Kidney epithelial cell (primary cell): ENCODE measurements at places on chromosomes 2 and 18.
A peak's percentile ranks its signal among the peaks of the same experiment; 100 is the strongest.

GRCh38 chr2:205687641-205687956 lies 5.3 kb downstream of the NRP2 start:
- no peak for DNase-seq

- DNase-seq, result no peak
These were observed 1.0 kb downstream of the AGAP1 start for GRCh38 chr2:235494716-235495372.

GRCh38 chr2:218008060-218009040 lies 5.6 kb upstream of the TNS1 start:
- DNase-seq, result no peak

DNA sequence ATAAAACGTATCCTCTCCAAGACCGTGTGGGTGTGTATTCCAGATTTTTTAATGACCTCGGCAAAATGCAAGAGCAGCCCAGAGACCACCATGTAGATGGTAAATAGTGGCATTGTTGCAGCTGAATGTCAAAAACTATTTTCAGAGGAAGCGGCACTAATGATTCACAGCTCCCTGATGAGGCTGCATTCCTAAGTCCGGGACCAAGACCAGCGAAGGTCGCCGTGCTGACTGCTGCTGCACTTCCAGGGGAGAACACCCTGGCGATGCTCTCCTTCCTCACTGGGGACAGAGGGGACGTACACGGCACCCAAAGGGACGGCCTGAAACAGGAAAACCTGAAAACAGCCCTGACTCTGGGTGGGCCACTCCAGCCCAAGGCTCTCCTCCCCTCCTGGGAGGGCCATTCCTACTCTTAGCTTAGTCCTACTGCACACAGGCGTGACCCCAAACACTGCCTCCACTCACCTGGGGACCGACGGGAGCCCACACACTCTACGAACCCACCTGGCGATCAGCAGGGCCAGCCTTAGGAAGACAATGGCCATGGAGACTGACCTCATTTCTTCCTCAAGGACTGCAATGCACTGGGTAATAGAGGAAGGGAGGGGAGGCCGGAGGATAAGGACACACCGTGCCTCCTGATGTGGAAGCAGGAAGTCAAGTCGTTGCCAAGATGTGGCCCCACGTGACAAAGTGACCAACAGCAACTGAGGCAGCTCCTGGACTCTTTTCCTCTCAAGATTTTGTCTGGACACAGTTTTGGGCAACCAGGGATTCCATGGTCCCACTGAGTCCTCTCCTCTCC lies 82.8 kb downstream of the ZNF516 start:
- no peak for DNase-seq

- DNase-seq, result no peak
These were observed 246.9 kb upstream of the SLC39A10 start for GRCh38 chr2:195410074-195410671.

DNA sequence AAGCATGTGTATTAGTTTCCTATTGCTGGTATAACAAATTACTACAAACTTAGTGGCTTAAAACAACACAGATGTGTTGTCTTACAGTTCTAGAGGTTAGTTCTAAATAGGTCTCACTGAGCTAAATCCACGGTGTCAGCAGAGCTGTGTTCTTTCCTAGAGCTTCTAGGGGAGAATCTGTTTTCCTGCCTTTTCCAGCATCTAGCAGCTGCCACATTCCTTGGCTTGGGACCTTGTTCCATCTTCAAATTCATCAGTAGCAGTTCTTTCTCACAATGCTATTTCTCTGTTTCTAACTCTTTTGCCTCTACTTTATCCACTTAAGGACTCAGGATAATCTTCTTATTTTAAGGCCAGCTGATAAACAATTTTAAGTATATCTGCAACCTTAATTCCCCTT lies 32.2 kb upstream of the CREB1 start:
- DNase-seq, result no peak

DNA sequence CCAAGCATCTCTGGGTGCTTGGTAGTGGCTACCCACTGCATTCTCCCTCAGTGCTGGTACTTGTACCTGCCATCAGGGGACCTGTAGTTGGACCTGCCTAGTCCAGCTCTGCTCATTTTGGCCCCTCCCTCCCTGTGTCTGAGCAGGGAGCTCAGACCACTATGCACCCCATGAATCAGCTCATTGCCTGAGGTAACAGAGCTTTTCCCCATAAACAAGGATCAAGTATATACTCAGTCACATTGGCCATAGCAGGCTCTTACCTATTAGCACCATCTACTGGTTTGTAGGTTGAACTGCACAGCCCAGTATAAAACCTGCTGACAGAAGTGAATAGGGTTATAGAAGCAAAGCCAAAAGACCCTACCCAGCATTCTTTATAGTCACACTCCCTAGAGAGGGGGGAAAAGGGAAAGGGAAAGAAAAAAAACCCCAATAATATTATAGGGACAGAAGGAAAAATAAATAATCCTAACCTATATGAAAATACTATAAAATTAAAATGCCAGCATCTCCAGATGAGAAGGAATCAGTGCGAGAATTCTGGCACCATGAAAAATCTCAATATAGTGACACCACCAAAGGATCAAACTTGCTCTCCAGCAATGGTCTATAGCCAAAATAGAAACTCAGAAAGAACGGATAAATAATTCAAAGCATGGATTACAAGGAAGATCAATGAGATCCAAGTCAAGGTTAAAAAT lies 6.9 kb upstream of the FLACC1 start:
- DNase-seq, result no peak

DNA sequence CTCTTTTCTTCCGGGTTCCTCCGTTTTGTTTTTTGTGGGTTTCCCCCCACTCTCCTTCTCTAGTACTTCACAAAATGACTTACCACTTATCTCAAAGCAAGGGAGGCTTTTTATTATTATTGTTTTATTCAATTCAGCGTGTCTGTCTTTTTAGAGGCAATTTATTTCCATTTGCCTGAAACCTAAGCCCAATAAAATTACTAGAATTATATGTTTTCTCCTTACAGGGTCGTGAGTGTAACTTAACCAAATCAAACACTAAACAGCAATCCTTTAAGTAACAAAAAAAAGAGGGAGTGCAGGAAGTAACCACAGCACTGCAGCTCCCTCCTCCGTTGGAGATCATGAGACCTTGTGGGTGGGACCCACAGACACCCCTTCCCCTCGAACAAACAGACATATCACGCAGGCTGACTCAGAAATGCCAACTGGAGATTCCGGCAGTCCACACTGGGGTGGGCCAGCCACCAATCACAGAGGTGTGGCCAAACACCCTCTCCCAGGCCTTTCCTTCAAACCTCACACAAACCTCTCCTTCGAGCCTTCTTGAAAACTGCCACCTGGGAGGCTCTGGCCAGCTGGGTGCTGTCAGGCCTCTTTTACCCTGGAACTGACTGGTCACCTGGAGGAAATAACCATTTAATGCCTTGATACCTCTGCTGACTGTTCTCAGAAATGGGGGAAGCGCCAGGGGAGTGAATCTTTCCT lies 207.1 kb upstream of the SMAD2 start:
- DNase-seq, result peak; percentile 9

DNA sequence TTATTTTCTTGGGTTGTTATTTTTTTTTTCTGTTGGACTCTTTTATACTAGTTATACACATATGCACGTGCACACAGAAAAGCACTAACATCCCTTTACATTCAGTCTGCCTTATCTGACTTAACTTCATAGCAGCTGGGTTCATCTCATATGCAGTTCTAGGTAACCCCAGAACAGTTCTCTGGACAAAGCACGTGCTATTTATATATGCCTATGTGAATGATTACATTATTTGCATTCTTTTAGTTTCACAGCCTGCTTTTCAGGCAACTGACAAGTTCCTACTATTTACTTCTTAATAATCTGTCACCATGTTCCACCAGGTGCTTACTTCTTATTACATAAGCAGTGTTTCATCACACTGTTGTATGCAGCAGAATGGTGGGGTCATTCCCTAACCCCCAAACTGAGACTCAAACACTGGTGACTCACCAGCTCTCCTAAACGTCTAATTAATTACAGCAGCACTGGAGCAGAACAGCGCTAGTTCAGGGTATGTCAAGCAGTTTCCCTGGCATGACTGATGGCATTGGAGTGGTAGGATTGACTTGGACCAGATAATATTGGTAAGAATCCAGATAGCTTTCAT lies 372.8 kb downstream of the CLIP4 start:
- peak; percentile 55 for DNase-seq

GRCh38 chr2:216222650-216223352 lies 113.7 kb downstream of the XRCC5 start:
- DNase-seq, result no peak

- no peak for DNase-seq
These were observed 6.5 kb downstream of the RNF149 start for GRCh38 chr2:101302016-101302415.

- DNase-seq, result no peak
These were observed 56.2 kb upstream of the SLC39A10 start for GRCh38 chr2:195600778-195601177.

DNA sequence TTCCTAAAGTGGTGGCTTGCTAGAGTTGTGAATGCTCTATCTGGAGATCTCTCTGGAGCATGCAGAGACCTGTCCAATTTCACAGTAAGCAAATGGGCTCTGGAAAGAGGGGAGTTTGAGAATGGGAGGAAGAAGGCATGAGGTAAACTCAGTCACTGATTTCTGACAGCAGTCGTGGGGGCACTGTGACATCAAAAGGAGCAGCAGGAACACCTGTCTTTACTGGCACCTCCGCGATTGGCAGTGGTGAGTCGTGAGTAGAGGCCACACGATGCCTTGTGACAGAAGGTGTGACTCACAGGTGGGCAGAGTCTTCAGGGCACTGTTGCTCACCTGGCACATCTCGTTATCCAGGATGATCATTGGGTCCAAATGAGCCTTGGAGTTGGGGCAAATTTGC lies 38.8 kb upstream of the CAVIN2 start:
- DNase-seq, result no peak

DNA sequence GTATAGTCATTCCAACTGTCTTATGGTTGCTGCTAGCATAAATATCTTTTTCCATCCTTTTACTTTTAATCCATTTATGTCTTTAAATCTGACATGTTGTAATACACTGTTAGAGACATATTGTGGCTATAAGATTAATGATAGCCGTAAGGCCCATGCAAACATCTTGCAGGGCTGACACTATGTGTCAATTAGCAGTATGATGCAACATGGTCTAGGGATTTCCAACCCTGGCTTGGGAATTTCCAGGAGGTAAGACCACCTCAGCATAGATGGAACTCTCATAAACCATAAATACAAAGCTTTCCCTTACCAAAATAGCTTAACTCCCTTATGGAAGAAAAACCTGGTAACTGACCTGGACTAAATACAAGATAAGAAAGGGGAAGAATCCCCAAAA lies 16.5 kb downstream of the SCLY start:
- DNase-seq, result no peak

DNA sequence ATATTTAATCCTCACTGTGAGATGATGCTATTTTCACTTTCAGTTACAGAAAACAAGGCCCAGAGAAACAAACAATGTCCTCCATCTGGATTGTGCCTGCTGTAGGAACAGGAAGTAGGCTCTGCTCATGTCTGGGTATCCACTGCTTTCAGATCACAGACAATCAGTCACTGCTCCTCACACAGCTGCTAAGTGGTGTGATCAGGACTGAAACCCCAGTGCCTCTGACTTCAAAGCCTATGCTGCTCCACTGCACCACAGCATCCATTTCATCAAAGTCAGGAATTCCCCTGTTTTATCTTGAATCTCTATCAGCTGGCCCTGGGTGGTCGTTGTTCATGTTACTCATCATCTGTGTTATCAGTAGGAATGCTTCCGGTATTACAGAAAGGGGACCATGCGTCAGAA lies 303.8 kb upstream of the TRIB2 start:
- DNase-seq, result no peak

DNA sequence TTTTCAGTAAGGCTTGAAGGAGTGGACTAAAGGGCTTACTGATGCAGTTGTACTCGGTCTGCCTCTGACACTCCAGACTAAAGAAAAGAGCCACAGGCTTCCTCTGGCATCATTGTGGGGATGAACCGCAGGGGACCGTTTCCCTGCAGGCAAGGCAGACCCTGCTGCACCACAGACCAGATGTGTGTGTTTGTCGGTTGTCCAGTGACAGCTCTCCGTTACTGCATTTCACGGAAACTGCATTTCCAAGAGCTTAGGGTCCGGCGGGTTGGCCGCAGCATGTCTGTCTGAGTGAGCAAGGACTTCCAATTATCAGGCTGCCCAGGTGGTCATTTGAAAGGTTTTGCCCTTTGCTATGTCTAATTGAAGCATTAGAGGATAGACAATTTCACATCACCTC lies 98.1 kb downstream of the FAM210A start:
- DNase-seq, result no peak

GRCh38 chr2:210268281-210268680 lies 43.0 kb upstream of the ACADL start:
- DNase-seq, result no peak

GRCh38 chr2:85132834-85133637 lies at the start of gene TCF7L1:
TCF7L1 (plus strand) TSS chr2:85133392; CDS start chr2:85133685, 293 bp downstream.
- DNase-seq, result no peak

GRCh38 chr18:5890331-5891183 lies 4.8 kb downstream of the TMEM200C start:
- DNase-seq, result no peak

DNA sequence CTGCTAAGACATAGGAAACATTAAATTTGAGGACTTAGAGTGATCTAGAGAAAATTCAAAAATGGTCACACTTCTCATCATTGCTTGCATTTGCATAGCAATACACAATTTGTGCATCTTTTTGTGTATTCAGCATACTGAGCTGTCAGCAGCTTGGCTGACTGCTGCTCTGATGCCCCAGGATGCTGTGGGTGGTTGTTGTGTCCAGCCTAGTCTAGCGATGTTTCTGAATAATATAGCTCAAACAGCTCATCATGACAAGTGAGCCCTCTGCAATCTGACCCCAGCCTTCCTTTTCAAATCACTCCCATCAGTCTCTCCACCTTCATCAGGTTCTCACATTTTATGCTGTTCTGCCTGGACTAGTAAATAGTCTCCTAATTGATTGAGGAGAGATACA lies 483.7 kb upstream of the SPHKAP start:
- DNase-seq, result no peak

GRCh38 chr2:66547887-66548286 lies 113.0 kb downstream of the MEIS1 start:
- DNase-seq, result no peak

DNA sequence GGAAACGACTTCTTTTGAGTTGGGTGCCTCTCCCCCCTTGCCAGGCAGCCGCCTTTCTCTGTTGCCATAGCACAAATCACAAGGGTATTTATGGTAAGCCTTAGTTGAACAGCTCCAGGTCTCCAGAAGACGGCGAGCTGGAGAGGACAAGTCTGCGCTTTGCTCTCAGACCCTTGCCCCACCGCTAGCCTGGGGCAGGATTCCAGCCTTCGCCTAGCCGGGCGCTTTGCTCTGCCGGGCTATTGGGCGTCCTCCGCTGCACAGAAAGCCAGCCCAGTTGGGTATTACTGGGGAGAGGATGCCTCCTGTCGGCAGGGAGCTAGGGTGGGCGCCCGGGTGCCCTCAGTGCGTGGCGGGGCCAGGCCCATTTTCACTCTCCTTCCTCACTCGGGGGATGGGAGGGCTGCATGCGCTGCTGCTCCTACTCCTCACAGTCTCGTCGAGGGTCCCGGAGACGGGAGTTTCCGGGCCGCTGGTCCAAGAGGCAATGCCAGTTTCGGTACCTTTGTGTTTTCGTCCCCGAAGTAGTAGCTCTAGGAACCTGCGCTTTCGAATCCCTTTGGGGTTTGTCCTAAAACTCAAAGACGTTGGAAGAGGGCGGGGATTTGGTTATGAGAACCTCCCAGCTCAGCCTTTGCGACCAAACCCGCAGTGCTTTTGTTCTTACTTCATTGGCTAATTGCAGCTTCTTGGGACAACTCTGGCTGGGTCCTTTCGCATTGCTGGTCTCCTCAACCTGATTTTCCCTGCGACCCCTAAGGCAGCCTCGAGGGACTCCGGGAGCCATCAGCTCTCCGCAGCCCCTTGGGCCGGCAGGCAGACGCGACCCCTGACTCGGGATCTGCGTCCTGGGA lies 3.6 kb upstream of the DLX2 start:
- no peak for DNase-seq

GRCh38 chr2:71157124-71157793 lies 26.8 kb downstream of the MPHOSPH10 start:
- DNase-seq, result no peak
